ENCODE measurements at places on chromosomes 3 and 15.

- no peak for DNase-seq
Measured at GRCh38 chr3:96331341-96331740, 483.1 kb upstream of the EPHA6 start.

DNA sequence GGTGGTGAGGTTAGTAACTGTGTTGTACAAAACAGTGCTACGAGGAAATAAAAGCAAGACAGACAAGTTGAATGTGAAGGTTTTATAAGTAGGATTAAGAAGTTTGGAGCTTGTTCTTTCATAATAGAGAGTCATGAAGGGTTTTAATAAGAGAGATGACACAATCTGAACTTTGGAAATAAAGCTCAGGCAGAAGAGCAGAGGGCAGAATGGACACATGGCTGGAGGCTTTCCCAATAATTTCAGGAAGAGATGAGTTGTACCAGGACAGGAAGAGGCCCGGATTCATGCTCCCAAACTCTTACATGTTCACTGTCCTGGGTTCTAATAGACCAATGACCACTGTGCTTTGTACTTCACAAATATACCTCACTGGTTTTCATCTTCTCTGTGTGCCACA lies 194.8 kb downstream of the SLC9A9 start:
- no peak for DNase-seq

GRCh38 chr3:49930168-49930690 lies 618 bp upstream of the MON1A start:
- no peak for DNase-seq

GRCh38 chr3:188473591-188474288 lies 319.8 kb downstream of the LPP start:
- no peak for DNase-seq

DNA sequence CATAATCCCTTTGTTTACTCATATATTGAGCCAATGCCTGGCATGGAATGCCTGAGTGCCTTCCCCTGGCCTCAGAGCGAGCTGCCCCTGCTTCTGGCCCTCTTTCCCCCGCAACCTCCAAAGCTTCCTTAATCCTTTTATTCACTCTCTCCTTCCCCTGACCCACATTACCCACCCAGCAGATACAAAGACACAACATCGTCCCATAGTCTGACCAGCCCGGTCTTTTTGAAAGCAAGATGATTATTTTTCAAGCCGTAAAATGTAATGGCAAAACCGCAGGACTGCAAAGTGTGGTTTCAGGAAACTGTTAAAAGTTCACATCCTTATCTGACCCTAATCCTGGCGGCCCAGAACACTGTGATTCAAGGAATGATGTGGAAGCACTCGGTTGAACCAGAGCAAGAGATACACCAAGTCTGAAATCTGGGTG lies 78.4 kb upstream of the LRTM1 start:
- no peak for DNase-seq

DNA sequence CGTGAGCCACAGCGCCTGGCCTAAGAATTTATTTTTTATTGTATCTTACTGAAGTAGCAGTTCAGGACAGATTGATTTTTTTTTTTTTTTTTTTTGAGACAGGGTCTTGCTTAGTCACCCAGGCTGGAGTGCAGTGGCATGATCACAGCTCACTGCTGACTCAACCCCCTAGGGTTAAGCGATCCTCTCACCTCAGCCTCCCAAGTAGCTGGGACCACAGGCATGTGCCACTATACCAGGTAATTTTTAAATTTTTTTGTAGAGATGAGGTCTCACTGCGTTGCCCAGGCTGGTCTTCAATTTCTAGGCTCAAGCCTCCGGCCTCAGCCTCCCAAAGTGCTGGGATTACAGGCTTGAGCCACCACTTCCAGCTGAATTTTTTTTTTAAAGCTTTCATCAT lies 99.8 kb upstream of the HERC1 start:
- DNase-seq, result no peak

GRCh38 chr3:149548669-149549065 lies 74.2 kb downstream of the TM4SF4 start:
- DNase-seq, result no peak

- DNase-seq, result no peak
Measured at GRCh38 chr3:150723946-150724345, 20.2 kb upstream of the ERICH6 start.

- DNase-seq, result no peak
Measured at GRCh38 chr3:41216993-41217392, 17.7 kb downstream of the CTNNB1 start.

DNA sequence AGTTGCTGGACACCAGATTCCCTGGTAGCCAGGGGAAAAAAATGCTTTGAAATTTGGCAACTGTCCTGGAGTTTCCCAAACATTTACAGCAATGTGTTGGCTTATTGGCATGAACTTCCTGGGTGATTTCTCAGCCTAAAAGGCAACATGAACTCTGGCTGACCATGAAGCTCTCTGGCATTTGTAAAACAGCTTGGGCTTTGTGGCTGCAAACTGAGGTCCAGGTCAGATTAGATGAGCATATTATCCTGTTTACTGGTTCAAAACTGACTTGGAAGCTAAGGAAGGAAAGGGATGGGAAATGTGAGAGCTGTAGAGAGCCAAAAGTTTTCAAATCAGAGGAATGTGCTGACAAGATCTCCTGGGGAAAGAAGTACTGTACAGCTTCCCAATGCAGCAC lies 139.0 kb downstream of the P3H2 start:
- peak; percentile 44 for DNase-seq

DNA sequence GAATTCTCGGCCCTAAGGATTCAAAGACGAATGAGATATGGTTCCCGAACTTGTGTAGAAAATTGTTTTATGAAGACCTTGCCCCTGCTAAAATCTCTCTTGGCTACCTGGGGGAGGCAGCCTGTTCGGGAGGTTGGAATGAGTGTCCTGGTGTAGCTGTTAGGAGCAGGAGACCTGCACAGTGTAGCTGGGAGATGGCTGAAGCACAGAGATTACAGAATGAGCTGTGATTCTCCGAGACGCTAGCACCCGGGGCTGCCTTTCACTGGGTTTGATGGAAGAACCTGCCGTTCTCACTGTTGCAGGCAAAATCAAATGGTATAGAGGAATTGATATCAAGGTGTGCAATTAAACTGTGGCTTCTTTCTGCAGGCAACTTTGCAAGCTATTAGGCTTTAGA lies 68.0 kb downstream of the TRAK1 start:
- DNase-seq, result no peak

GRCh38 chr3:194054016-194054415 lies 81.9 kb upstream of the HES1 start:
- no peak for DNase-seq

DNA sequence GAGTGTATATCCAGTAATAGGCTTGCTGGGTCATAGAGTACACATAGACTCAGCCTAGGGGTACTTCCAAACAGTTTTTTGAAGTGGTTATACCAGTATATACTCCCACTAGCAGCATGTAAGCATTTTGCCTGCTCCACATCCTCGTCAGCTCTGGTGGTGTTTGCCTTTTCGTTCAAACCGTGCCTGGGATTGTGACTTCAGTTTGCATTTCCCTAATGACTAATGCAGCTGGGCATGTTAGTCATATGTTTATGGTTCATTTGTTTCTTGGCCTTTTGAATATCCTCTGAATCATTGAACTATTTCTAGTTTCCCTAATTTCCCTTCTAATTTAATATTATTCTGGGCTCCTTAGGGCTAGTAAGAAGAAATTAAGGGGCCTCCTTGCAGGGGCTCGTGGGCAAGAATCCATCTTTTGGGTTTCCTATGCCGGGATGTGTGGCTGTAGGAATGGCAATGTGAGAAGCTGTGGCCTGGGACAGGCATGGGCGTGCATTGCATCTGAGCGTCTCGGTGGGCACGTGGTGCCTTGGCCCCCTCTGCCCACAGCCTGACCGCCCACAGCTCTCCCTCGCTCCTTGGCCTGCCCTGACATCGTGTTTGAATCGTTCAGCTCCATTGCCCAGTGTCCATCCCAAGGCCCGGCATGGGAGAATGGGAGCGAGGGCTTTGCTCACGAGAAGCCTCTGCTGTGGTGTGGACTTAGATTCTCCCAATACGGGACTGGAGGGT lies 26.4 kb downstream of the FAH start:
- DNase-seq, result peak; percentile 58

DNA sequence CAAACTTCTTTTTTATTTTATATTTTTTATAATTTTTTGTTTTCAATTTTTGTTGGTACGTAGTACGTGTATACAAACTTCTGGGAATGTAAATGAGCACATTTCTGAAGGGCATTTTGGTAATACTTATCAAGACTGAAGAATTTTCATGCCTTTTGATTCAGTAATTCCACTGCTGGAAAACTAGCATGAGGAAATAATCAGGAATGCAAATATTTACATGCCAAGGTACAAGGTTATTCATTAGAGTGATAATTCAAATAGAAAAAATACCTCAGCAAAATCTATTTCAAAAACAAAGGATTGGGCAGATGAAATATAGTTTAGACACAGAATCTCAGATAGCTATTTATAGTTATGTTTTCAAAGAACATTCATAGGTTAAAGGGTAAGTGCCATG lies 128.7 kb downstream of the DMXL2 start:
- no peak for DNase-seq

DNA sequence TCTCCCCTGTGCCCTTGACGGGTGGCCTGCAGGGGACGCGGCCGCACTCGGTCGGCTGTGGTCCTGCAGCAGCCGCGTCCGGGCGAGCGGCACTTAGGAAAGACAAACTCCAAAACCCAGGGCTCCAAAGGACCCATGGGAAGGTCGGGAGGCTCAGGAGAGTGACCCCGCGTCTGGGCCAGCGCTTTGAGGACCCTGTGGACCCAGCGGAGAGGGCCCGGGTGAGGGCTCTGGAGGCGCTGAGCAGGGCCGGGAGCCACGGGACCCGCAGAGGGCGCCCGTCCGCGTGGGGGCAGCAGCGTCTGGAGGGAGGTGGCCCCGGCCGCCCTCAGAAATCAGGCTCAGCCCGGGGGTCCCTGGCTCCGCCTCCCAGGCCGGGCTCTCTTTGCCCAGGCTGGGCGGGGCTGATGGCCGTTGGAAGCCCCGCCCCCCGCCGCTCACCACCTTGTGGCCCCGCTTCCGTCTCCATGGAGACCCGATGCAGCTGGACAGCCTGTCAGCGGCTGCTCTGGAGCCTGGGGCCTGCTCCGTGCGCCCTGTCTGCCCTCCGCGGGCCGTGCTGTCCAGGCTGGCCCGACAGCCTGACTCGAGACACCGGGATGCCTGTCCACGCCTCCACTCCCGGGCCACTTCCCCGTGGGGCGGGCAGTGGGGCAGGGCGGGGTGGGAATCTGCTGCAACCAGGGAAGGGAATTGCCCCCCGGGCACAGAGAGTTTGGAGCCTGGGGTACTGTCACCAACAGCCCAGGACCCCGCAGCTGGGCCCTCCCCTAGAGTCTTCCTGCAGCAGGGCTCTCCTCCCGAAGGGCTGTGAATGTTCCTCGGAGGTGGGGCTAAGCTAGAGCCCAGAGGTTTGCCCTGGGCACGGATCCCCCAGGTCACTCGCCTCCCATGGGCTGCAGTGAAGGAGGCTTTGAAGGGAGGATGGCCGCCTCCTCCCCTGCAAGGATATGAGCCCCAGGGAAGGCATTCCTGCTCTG lies 34.8 kb upstream of the RPL32 start:
- DNase-seq, result no peak

DNA sequence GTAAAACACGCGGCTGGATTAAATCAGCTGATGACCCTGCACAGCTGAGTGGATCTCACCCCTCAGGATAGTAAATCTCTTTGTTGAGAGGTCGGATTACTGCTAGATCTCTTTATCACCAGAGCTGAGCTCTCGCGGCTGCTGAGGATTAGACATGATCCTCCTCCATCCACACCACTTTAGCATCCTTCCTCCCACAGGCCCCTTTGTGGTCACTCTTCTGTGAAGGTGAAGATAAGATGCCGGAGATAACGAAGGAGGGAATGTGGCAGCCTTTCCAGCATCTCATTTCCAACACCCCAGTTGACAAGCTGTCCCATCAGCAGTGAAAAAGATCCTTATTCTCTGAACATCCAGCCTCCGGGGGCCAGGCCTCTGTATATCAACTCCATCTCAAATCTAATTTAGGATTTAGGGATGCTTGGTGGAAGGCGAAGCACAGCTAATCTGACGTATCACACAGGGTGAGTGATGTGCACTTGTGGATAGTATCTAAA lies 47.5 kb upstream of the SELENOK start:
- DNase-seq, result no peak

DNA sequence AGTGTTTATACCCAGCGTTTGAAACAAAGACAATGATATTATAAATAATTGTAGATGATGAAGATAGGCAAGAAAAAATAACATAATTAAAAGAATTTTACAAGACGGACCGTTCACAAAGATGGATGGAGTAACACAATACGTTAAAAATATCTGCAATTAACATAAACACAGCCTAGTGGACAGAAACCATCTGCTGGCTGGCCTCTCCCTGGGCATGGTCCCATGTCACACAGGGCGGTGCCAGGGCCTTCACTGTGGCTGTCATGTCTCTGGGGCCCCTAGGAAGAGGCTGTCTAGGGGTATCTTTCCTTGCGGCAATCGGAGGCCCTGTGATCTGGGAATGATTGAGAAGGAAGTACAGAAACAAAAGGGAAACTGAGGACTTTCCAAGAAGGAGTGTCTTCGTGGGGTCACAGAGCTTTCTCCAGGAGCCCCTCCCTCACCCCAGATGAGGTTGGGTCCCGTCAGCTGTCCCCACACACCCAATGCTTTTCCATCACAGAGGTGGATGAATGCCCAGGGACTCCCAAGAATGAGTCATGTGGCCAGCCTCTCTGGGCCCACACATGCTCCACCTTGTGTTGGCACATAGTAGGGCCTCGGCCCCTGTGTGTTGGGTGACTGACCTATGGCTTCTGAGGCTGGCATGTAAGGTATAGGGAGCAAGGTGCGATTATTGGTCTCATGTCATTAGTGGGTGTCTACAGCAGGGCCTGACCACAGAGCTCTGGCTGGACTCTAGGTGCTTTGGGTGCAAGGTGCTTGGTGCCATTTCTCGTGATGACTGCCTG lies 87.1 kb downstream of the DNAJB8 start:
- no peak for DNase-seq

GRCh38 chr3:100436951-100437350 lies 35.6 kb downstream of the LNP1 start:
- no peak for DNase-seq

DNA sequence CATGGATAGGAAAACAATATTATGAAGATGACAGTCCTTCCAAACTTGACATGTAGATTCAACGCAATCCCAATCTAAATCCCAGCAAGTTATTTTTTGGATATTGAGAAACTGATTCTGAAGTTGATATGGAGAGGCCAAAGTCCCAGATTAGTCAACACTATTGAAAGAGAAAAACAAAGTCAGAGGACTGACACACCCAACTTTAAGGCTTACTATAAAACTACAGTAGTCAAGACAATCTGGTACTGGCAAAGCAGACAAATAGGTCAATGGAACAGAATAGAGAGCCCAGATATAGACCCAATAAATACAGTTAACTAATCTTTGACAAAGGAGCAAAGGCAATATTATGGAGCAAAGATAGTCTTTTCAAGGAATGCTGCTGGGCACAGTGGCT lies 119.2 kb upstream of the ASB14 start:
- DNase-seq, result no peak

GRCh38 chr3:51691021-51691420 lies 15.8 kb upstream of the GRM2 start:
- DNase-seq, result no peak

GRCh38 chr15:50886139-50886467 lies 22.4 kb upstream of the AP4E1 start:
- DNase-seq, result no peak

GRCh38 chr15:88664151-88664778 lies 25.4 kb downstream of the ISG20 start:
- no peak for DNase-seq

All from fibroblast of skin of left quadriceps (primary cell).